ENCODE measurements at places on chromosomes 3 and 15.
A peak's percentile ranks its signal among the peaks of the same experiment; 100 is the strongest.

GRCh38 chr15:37788330-37788729 lies 146.1 kb upstream of the TMCO5A start:
- no peak for DNase-seq

DNA sequence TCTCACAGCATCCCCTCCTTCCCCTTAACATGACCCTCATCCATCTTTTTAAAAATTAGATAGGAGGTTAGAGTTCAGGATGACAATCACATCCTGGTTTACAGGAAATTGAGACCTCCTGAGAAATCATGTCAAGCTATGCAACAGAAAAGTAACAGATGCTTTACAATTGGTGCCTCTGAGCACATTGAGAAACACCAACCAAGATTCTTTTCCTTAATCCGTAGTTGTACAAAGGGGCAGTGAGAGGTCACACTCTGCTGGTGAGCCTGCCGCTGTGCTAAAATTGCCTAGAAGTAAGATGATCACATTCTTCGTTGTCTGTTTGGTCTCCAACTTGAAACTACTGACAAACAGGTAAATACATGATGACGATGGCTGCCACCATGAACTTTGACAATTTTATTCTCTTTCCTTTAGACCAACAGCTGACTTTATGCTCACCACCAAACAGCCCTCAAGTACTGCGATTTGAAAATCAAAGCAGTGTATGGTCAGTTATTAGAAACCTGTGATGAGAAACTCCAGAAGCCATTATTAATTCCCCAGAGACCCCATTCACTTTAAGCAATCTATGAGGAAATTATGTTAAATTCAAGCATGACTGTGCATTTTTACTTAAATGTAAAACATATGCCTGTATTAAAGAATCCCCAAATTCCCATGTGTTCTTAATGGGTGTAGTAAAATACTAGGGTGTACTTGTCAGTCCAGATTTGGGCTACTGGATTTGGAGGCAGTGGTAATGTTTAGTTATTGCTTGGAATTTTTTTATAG lies 210.7 kb upstream of the UBE2E1 start:
- DNase-seq: no peak

DNA sequence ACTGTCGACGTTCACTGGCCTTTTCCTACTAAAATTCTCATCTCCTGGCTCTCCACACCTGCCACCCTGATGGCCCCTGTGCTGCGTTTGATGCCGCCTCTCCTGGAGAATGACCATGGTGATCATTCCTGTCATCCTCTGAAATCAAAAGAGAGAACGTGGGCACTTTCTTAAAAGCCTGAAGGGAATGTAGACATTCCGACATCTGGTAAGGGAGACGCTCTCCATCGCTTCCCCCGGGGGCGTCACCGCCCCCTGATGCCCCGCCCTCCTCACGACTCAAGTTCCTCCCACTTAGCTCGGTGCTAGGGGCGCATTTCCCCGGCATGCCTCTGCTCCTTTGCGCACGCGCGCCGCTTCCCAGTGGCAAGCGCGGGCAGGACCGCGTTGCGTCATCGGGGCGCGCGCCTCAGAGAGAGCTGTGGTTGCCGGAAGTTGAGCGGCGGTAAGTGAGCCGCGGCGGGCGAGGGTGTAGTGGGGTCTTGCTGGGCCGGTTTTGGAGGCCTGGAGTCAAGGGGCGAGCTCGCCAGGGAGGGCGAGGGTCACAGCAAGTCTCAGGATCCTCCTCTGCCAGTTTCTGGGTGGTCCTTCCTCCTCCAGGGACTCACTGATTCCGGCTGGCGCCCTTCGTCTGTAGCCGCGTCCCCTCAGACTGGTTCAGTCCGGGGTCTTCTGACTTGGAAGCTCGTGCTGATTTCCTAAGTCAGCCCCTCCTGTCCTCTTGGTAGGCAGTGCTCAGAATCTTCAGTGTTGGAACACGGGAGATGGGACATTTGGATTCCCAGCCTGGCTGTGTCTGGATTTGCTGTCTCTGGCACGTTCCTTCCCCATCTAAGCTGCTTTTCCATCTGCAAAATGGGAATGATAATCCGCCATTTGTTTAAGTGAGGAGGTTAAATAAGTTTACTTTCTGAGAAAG lies at the start of gene ATG7:
TSS of gene ATG7 (plus strand) at position 412 of the 919 bp plus-strand sequence. CDS start 26,299 bp downstream, outside the sequence.
- peak; percentile 73 for DNase-seq

DNA sequence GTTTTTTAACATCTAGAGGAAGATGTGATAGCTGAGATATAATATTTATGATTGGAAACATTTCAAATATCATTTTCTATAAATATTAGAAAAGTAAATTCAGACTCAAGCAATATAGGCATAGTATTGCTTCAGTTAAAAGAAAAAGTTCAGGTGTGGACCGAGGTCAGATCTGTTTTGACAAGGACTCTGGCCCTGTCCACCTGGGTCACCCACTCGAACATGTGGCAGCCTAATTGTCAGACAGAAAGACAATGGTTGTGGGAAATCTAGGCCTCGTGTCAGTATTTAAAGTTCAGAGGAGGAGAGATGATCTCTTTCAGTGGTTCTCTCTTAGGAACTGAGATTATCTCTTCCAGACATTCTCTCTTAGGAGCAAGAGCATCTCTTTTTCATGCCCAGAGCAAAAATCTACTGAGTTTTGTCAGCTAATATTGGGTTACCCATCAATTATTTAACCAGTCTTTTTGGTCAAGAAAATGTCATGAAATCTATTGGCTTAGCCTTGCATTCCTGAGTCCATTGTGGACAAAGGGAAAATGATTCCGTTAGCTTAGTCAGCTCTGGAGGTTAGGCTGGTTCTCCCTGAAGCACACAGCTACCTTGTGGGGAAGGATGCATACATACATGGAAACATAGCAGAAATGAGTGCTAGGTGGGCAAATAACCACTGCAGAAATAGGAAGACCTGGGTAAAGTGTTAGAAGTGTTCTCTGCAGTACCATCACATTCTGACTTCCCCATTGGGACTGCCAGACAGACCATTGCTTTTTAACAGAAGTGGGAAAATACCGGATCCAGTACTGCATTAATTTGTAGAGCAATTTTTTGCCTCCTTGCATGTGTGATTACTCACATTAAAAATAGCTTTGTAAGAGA lies 343.3 kb downstream of the GRM7 start:
- no peak for DNase-seq

DNA sequence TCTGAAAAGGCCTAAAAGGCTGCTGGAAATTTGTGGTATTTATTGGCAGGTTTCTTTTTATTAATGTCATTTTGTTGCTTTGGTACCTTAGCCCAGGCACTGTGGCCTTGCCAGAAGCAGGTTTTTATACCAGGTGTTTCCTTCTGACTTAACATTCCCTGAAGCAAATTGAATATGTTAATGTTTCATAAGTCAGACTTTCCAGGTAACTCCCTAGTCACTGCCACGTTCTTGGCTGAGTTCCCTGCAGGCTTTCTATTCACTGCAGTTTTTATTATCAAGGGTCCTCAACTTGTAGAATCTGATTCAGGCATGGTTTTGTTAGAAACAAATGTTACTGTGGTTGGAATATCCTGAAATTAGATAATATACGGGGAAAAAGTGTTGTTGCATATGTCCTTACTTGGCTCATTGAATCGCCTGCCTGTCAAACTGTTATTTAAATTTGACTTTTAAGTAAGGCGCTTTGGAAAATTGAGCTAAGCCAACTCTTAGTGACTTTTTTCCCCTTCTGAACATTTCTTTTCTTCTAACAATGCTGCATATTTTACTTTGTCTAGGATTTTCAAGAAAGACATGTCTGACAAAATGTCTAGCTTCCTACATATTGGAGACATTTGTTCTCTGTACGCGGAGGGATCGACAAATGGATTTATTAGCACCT lies 22.9 kb downstream of the ITPR1 start:
- DNase-seq: no peak

- no peak for DNase-seq
These were observed 22.8 kb downstream of the KLHL25 start for GRCh38 chr15:85771781-85772445.
